CD4-positive, alpha-beta T cell treated with Interleukin-21 for 1 hour (primary cell): ENCODE measurements at places on chromosomes 11 and 22.

- DNase-seq = no peak
These were observed 3.4 kb downstream of the EHBP1L1 start for GRCh38 chr11:65579291-65579690.

DNA sequence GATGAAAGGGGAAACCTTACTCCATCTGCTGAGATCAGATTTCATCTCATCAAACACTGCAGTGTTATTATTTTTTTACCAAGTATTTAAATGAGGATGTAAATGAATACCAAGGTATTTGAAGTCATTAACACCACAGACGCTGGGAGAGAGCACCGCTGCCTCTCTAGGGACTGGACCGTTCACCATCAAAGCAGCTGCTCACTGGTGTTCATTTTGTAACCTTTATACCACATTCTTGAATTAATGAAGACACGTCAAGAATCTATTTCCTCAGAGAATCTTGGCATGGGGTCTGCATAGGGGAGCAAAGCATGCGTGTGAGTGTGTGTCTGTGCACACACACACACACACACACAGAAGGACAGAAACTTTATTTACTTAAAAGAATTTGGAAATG is 15.6 kb downstream of the SIAE start:
- DNase-seq = no peak

GRCh38 chr11:60303661-60304060 is 23.2 kb downstream of the MS4A4A start:
- no peak for DNase-seq

DNA sequence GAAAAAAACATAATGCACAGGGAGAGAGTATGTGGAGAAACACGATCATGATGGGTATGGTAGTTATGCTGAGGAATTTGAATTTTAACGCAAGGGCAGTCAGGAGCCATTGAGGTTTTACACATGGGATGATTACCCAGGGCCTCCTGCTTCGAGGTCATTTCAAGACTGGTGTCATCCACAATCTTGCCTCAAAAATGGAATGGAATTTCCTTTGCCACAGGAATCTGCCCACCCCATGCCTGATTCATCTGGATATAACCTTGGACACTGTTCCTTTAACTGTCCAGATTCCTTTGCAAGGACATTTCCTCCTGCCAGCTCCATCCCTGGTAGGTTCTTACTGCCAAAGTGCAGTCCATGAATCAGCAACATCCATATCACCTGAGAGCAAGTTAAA is 655.9 kb upstream of the TENM4 start:
- no peak for DNase-seq

GRCh38 chr11:119567688-119568582 is 145.0 kb upstream of the THY1 start:
- no peak for DNase-seq

- DNase-seq = no peak
These were observed 253.7 kb downstream of the AASDHPPT start for GRCh38 chr11:106331176-106331575.

DNA sequence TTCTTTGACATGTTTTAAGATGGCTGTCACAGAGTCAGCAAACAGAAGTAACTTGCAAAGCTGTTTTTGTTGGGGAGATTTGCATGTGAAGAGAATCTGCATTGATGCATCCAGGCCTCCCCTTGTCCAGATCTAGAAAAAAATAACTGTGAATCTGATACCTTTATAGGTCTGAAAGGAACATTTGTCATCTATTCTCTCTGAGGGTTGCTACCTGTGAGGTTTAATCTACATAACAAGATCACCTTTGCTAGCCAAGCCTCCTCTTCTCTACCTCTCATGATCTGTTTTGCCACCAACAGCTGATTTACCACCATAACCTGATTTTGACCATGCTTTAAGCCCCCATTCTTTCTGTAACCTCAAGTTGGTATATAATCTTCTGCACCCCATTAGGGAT is 47.2 kb upstream of the SLC5A12 start:
- DNase-seq = no peak

GRCh38 chr11:61482513-61482912 is 26.0 kb upstream of the LRRC10B start:
- DNase-seq = no peak

- no peak for DNase-seq
These were observed 20.9 kb downstream of the LIMK2 start for GRCh38 chr22:31233001-31233400.
